ENCODE measurements at places on chromosomes 11 and 22. TPM values are rescaled to one million over a fixed set of nuclear protein-coding genes. Genes with fewer than 3 reads are reported as not detected.

DNA sequence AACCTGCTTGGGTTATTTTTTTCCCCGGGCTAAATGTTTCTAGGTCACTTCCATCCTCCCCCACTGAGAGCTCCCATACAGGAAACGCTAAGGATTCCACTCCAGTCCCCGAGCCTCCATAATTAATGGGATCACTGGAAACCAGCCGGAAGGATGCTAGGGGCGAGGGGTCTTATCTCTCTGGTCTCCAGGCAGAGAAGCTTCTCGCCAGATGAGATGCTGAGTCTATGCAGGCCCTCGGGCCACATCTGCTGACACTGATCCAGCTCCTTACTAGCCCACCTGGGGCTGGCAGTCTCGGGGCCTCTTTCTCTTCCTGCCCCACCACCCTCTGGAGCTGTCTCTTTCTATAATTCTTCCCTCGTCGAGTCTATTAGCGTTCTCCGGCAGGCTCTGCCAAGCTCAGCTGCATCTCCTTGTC is 125.9 kb upstream of the SYT13 start:
- no peak for DNase-seq

- no peak for DNase-seq
Observed at GRCh38 chr11:126791991-126792390, 208.6 kb downstream of the KIRREL3 start.

GRCh38 chr11:8220261-8221045 is 43.2 kb downstream of the LMO1 start:
- DNase-seq: no peak

DNA sequence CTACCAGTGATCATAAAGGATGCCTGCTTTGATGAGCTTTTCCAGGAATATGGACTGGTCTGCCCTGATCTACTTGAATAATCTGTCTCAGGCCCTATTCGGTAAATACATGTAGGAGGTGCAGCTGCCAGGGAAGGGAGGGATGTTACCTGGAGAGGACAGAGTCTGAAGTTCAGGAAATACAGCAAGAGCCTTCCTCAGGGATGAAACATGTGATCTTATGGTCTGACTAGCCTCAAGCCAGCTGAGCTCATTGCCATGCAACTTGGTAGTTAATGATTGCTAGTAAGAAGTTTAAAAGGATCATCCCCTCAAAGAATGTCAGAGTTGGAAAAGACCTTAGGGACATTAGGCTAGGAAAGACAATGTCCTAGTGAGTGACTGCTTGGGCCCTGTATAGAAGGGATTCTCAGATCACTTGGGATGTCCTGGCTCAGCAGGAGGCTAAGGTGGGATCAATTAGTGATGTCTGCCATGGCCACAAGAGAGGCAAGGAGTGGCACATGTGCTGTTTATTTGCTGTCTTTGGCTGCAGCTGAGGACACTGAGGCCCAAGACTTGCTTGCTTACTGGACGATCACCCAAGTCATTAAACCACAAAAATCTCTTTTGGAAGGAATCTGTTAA is 18.5 kb downstream of the PTPRJ start:
- no peak for DNase-seq

DNA sequence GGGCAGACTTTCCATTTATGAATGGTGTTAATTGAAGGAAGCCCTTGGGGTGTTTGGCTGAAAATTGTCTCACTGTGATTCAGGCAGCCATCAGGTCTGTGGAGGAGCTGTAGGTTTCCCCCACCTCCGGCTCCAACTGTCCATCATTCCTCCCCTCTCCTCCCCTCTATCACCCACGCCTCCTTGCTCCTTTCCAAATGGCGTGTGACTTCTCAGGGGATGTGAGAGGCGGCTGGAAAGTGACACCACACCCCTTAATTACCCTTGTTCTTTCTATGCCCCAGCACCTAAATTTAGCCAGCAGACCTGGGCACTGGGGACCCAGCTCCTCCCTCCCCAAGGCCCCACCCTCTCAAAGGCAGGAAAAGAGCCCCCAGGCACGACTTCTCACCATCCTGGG is 38.1 kb upstream of the SYT7 start:
- DNase-seq: no peak

GRCh38 chr22:29716814-29717545 is 2.8 kb upstream of the CABP7 start:
- DNase-seq: no peak

The PDE2A gene
- total RNA-seq: 71.9 TPM
